Fibroblast of villous mesenchyme (primary cell): ENCODE measurements at places on chromosomes 12 and 14. TPM values are rescaled to one million over a fixed set of nuclear protein-coding genes. Genes with fewer than 3 reads are reported as not detected.

GRCh38 chr12:103758310-103759089 is 82.5 kb downstream of the NT5DC3 start:
- DNase-seq: no peak

- DNase-seq: no peak
These were observed 126.4 kb downstream of the TMEM132C start for GRCh38 chr12:128393346-128393745.

- no peak for DNase-seq
These were observed 155.6 kb downstream of the SLC6A15 start for GRCh38 chr12:84756961-84757360.

DNA sequence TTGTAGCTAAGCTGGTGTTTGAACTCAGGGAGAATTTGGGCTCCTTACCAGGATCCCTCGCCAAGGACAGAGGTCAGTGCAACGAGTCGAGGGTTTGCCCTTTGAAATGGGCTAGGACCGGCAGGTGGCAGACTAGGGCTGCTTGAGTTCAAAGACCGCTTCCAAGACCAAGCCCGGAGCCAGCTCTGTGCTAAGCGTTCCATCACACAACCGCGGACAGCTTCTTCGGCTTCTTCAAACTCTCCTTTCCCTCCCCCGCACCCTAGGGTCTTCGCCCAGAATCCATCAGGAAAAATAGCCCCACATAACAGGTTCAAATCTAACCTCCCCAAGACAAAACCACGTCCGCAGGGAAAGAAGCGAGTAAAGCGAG is 705 bp upstream of the FLVCR2 start:
- peak; percentile 84 for DNase-seq

GRCh38 chr12:102022286-102022685 is 39.5 kb downstream of the WASHC3 start:
- DNase-seq: peak; percentile 40

GRCh38 chr12:131959641-131960589 is 10.2 kb downstream of the EP400 start:
- no peak for DNase-seq

DNA sequence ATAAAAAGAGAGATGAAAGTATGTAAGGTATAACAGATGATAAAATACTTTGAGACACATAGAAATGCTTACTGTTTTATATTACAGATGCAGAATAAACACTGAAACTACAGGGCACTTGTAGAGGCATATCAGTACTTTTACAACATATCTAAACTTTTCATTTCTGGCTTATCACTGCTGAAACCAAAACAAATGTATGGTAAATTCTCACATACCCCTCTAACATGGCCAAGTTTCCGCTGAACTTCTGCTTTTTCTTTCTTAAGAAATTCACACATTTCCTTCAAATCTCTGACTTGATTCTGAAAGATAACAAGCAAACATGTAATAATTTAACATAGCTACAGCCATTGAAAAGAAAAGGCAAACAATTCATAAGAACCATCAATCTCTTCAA is 33.3 kb upstream of the C12orf50 start:
- no peak for DNase-seq

DNA sequence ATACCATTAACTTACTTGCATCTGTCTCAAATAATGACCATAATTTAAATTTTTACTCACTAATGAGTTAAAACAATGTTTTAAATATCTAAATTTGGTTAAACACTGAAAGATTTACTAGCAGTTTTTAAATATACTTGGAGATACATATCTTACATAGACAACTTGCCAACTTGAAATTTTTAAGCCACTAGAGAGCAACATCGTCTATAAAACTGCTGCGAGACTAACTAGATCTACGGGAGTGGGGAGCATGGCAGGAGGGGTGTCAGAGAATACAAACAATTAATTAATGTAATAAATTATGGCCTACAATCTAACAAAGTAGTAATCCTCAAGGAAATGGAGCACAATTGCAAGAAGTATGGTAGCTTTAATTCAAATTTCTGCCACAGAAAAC is 120.4 kb downstream of the LRRIQ1 start:
- DNase-seq: no peak

- no peak for DNase-seq
These were observed 98.5 kb upstream of the SLC24A4 start for GRCh38 chr14:92224358-92224954.

GRCh38 chr12:29591140-29592020 is 93.9 kb upstream of the OVCH1 start:
- peak; percentile 68 for DNase-seq

- no peak for DNase-seq
These were observed 196.9 kb downstream of the ALG10 start for GRCh38 chr12:34219046-34219770.

GRCh38 chr12:85531341-85531740 is 251.3 kb downstream of the ALX1 start:
- no peak for DNase-seq

- DNase-seq: peak; percentile 64
These were observed 192.6 kb upstream of the BCL2L14 start for GRCh38 chr12:11877869-11878780.

GRCh38 chr14:58332561-58332960 is 34.2 kb downstream of the ARID4A start:
- DNase-seq: no peak

DNA sequence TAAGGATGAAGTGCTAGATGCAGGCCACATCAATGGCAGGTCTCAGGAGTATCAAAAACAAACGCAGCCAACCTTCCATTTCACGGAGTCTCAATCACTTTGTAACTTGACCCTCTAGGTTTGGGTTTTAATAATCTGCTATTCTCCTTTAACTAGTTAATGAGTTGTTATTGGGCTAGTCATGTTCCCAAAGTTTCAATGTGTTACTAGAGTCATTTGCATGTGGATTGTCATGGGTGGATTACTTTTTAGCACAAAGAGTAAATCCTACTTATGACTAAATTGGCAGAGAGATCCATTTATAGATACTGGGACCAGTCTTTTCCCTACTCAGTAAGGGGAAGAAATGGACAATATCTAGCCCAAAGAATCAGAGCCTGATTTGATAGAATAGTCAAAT is 151.0 kb downstream of the BCAT1 start:
- no peak for DNase-seq

GRCh38 chr14:92519246-92520101 is 5.9 kb downstream of the RIN3 start:
- no peak for DNase-seq

Gene MUCL1
- total RNA-seq: not detected in 2 replicates

Gene CHD8
- 59.3 and 85.1 TPM in 2 replicates for total RNA-seq

Gene E2F7
- 10.4 and 17.4 TPM in 2 replicates for total RNA-seq
